Astrocyte of the cerebellum (primary cell): ENCODE measurements at places on chromosomes 11 and 22.

DNA sequence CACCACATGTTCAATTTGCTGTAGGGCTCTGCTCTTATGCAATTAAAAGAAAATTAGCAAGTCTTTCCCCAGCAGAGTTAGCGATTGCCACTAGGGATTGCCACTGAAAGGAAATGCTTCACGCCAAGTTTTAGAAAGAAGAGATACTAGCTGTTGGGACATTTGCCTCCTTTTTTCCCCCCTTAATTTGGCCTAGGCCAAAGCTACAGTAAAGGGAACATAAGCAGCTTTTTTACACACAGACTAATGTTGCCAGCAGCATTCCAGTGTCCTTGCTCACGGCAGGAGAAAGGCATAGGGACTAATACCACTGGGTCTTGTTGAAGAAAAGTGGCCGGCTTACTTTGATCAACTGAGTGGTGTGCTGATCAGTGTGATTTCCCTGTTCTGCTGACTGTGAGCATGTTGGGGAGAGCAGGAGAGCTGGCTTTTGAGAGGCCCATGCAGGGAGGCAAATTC lies 71.2 kb downstream of the PHF21A start:
- peak; percentile 90 for DNase-seq

DNA sequence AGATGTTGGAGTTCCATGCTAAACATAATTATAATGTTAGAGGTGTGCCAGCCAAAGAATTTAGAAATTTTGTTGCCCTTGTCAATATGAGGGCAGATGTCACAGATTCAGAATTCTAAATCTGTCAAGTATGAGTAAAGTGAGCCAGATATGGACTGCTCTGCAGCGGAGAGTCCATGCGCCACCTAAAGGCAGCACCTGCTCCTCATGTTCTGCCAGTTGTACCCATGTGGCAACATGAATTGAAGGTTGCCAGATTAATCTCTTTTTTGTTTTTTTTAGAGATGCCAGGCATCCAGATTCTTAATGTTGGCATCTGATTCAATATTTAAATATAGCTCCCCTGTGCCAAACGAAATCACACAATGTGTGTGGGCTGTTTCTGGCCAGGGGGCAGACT lies 678.6 kb upstream of the ANO5 start:
- no peak for DNase-seq

DNA sequence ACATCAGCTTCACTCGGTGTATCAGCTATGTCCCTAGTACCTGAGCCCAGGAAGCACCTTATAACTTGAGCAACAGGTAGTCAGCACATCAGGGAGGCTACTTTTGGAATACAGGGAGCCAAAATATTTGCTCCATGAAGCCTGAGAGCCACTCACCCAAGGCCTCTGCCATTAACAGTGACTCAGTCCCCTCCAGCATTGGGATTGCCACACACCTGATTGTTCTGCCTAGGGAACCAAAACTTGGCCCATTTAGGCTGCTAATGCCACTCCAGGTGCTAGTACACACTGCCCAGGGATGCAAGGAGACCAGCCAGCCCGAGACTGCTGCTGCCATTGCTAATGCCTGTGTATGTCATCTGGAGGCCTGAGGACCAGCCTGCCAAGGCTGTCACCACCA lies 773.6 kb upstream of the TENM4 start:
- no peak for DNase-seq

- DNase-seq, result no peak
These were observed 44.8 kb downstream of the MMP20 start for GRCh38 chr11:102580185-102580951.

DNA sequence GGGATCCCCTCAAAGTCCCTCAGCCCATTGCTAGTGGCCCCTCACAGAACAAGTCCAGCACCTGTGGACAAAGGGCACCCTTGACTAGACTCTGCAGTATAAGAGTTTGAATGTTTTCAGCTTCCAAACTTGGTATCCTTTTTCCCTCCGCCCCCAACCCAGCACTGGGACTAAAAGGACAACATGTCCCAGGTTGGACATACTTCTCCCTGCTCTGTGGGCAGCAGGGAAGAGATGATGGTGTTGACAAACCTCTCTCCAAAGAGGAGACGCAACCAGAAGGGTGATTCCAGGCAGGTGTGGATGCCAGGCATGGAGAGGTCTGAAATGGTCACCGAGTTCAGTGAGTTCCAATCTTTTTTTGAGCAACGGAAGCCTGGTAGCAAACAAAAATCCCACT lies 4.5 kb upstream of the MYOD1 start:
- no peak for DNase-seq

- DNase-seq, result no peak
These were observed 12.6 kb upstream of the COX8A start for GRCh38 chr11:63961608-63962412.

DNA sequence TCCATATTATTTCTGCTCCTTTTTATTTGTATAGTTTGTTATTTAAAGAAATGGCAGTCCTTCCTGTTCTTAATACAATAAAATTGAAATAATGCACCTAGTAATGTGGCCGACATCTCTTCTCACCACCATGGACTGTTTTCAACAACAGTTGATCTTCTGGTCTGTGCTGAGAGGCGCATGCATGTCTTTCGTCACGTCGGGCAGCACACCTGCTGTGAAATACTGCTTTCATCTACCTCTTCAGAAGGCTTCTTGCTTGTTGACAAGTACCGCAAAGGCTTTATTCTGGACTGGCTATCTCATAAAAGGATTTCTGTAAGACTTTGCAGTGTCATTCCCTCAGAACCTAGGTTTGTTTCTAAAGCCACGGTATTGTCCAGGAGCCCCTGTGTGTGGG lies 13.9 kb upstream of the MYO18B start:
- DNase-seq, result no peak

DNA sequence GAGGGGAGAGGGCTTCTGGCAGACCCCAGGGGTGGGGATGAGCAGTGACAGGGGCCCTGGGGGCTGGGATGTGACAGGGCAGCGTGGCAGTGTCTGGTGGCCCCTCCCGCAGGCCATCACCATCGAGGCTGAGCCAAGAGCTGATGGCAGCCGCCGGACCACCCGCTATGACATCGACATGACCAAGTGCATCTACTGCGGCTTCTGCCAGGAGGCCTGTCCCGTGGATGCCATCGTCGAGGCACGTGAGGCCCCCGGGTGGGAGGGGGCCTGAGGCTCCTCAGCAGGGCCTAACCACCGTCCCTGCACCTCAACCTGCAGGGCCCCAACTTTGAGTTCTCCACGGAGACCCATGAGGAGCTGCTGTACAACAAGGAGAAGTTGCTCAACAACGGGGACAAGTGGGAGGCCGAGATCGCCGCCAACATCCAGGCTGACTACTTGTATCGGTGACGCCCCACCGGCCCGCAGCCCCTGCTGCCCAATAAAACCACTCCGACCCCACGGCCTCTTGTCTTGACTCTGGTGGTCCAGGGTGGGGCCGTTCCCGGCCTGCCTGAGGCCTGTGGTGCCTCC lies 2.6 kb upstream of the TCIRG1 start:
- DNase-seq, result no peak

GRCh38 chr11:7520011-7520942 lies 6.5 kb downstream of the PPFIBP2 start:
- DNase-seq, result no peak

DNA sequence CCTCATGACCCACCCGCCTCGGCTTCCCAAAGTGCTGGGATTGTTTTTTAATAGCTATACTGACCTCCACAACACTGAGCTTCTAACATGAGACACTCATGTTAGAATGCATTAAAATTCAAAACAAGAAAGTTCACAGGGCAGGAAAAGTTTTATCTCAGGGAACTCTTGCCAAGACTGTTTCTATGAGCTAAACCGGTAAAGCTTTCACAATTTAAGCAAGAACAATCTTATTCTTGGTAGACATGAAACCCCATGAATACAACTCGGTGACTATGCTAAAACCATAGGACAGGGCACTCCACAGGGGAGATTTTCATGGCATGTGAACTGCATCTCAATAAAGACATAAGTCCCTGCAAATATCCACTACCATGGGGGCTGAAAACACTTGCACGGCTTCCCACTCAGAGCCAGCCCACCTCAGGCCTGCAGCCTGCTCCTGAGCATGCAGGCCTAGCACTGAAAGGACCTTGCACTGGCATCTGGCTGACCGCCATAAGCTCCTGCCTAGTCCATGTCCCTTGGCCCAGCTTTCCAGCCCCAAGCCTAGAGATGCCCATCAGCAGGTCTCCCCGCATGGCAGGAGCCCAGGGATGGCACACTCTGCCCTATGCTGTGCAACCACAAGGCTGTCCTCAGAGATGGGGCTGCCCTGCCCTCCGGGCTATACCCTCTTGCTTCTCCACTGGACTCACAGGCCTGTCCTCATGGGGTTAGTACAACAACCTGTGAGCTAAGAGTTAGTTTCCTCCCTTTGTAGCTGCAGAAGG lies 58.4 kb downstream of the DGCR2 start:
- no peak for DNase-seq

- DNase-seq, result no peak
These were observed 6.8 kb downstream of the TOM1 start for GRCh38 chr22:35306350-35306967.

GRCh38 chr22:32839831-32840584 lies 38.5 kb downstream of the TIMP3 start:
- peak; percentile 16 for DNase-seq

DNA sequence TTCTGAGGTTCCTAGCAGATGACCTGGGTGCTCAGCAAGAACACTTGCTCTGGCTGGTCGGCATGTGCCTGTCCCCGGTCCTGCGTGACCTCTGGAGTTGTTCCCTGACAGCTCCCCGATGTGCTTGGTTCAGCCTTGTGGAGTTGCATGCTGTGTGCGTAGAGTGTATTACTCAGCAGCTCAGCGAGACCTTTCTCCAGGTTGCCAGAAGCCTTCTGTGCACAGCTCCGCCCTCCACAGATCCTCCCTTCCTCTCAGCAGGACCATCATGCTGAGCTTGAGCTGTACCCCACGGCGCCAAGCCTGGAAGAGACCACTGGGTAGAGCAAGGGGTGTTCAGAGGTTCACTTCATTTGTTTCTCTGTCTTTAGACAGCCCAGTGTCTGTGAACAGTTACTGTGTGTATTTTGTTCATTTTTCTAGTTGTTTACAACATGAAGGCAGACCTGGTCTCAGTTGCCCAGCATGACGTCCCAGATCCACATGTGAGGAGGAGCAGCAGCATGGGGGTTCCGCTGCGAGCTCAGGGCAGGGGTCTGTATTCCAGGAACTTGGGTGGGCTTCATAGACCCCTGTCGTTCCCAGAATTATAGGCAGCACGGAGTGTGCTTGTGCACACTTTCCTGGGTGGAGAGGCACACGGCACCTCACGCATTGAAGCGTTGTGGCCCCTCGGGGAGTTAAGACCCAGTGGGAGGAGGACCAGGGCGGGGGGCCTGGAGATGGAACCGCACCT lies 148.6 kb downstream of the IGLL1 start:
- no peak for DNase-seq
